ENCODE measurements at places on chromosomes 5 and 9.

- peak; percentile 48 for DNase-seq
Measured at GRCh38 chr5:126422994-126423788, at the start of gene GRAMD2B. TSS of gene GRAMD2B (plus strand) at chr5:126423409. CDS start at chr5:126423607, 198 bp downstream.

GRCh38 chr5:66354422-66354821 lies 210.3 kb downstream of the SREK1 start:
- DNase-seq, result no peak

DNA sequence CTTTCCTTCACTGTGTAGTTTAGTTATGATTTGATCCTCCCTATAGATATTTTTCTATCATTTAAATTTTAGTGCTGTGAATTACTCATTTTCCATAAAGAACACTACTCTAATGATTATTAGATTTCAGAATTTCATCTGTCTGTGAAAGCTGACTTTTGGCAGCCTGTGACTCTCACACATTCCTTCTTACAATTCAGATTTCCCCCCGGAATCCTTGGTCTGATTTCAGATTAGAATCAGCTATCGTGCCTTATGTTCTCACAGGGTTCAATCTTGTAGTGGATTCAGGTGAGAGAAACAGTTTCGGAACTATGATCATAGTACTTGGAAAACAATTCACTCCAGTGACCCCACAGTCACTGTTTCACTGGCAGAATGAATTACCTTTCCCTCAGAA lies 26.2 kb downstream of the ZNF474 start:
- no peak for DNase-seq

DNA sequence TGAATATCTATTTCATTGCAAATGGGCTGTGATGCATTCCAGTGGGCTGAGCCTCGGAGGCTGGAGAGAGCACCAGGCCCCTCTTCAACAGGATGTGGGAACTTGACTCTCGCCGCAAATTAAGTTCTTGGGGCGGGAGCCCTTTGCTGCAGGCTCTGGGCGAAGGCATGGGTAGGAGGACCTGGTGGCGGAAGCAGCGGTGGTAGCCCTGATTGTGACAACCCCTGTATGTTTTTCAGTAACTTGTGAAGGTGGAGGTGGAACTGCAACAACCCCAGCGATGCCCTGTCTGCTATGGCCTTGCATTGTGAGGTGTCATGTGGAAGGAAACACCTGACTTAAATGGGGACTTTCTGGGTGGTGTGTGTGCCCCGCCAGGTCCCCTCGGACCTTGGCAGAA lies 9.4 kb downstream of the FYB1 start:
- DNase-seq, result peak; percentile 67

DNA sequence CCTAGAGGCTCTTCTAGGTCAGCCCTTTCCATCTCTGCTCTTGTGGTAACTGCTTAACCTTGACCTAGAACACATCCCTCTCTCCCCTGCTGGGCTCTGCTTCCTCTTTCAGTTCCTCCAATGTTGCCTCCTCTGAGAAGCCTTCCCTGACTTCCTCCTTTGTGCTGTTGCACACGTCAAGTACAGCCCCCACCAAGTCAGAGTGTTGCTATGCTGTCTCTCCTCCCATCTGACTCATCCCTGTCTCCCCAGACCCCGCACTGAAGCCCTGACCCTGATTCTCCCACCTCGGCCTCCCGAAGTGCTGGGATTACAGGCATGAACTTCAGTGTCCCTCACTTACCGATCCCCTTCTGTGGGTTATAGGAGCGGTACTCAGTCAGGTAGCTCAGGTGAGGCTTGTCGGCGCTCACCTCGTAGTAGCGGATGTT lies 10.4 kb upstream of the TRIM14 start:
- DNase-seq, result no peak

DNA sequence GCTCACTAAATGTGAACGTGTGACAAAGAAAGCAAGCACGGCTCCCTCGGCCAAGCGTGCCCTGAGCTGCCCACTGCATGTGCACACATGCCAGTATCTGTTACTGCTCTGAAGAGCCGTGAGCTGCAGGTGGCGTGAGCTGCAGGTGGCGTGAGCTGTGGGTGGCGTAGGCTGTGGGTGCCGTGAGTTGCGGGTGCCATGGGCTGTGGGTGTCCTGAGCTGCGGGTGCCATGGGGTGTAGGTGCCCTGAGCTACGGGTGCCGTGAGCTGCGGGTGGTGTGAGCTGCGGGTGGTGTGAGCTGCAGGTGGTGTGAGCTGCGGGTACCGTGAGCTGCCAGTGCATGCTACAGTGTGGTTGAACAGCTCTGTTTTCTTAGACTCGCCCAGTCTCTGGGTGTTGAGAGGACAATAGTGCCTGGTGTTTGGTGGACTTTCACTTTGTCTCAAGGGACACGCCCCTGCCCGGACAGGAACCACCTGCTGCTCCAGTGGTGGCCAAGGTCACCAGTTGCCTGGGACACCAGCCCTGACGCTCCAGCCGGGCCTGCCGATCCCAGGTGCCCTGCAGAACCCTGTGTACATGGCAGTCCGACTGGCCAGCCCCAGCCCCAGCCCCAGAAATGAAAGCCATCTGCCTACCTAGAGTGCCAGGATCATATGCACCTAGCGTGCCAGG lies 6.7 kb downstream of the CCDC187 start:
- no peak for DNase-seq

- no peak for DNase-seq
Measured at GRCh38 chr9:86082870-86083269, 16.5 kb downstream of the GOLM1 start.

DNA sequence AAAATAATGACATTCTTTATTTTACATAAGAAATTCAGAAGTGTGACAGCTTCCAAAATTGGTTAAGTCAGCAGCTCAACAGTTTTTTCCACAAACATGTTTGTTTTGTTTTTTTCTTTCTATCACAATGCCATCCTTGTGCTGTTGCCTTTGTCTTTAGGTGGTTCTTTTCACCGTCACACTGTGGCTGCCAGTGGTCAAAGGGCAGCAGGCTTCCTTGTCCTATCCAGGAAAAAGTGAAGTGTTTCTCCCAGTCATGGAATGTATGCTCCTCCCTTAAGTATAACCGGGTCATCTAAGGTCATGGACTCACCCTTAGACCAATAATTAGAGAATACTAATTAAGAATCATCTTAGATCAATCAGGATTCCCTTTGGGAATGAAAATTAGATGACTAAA lies 87.4 kb downstream of the SREK1 start:
- DNase-seq, result no peak

DNA sequence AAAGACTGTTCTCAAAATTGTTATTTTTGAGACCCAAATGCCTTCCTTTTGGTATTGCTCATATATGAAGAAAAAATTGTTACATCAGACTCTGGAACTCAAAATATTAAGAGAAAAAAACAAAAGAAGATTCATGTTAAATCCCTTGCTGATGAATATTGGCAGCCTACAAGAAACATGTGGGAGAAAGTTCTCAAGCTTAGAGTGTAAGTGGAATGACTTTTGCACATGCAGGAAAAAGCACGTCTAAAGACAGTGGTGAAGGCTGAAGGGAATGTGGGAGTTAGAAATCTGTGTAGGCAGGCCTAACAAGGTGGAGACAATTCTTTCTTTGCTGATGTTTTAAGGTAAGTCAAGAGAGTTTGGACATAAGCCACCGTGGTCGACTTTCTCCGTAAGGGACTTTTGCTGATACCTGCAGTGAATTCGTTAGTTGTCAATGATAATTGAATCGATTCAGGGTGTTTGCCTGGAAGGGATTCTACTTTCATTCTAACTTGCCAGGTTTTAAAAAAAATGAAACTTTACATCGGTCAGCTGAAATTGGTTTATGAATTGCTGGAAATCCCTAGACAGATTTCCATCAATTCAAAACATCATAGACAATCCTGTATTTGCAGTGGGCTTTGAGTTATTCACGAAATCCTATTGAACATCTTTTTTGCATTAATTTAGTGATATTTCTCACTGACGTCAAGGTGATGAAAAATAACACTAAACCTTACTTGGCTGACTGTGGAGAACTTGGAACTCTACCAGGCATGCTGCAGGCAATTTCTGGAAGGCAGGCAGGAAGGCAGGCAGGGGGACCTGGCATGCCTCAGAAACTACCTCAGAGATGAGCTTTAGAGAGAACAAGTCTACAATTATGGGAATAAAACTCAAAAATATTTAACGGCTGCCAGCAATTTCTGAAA lies 359.1 kb upstream of the ADAMTSL1 start:
- DNase-seq, result no peak

DNA sequence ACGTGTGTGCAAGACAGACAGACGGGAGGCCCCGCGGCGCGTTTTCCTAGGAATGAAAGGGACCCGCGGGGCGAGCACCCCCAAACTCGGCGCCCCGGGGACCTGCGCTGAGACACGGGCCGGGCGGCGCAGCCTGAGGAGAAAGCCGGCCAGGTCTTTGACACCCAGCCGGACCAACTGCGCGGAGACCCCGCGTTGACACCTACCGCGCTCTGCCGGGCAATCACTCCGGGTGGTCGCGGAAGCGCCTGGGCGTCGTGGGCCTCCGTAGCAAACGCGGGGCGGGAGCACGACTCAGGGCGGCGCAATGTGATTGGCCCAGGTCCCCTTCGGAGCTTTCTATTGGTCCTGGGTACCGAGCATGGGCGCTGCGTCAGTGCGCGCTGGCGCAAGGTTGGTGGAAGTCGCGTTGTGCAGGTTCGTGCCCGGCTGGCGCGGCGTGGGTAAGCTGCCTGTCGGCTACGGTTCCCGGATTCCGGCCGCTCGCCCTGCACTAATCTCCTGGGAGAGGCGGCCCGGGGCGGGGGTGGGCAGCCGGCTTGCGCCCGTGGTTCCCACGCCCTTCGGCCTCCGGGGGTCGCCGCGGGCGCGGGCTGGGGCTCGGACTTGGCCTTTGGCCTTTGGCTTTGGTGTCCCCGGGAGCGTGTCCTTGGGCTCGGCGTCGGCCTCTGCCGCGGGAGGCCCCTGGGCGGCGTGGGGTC lies at the start of the genes FASTKD3 and MTRR:
Gene FASTKD3 (minus strand): TSS at position 259 of the 701 bp plus-strand sequence. CDS start 948 bp downstream, outside the sequence.
Gene MTRR (plus strand): TSS at position 376 of the 701 bp plus-strand sequence. CDS start 1,647 bp downstream, outside the sequence.
- DNase-seq, result peak; percentile 85

DNA sequence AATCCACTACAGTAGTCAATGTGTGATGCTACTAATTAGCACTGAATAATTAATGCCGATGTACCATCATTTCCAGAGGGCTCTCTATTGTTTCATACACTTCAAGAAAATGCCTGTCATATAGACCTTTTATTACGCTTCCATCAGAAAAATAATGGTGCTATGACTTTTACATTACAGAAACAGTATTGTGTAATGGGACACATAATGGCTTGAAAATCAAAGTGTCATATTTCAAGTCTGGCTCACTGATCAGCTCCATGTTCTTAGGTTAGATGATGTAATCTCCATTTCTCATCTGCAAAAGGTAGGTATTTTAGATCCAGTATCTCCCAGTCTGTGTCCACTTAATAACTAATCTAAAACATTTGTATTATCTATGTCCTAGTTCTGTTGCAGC lies 990.6 kb upstream of the TYRP1 start:
- DNase-seq, result no peak

GRCh38 chr5:168430296-168430695 lies 56.0 kb upstream of the RARS1 start:
- DNase-seq, result no peak

GRCh38 chr9:20224756-20225155 lies 397.5 kb downstream of the MLLT3 start:
- no peak for DNase-seq
